ENCODE measurements at places on chromosomes 4 and X.
A peak's percentile ranks its signal among the peaks of the same experiment; 100 is the strongest.

DNA sequence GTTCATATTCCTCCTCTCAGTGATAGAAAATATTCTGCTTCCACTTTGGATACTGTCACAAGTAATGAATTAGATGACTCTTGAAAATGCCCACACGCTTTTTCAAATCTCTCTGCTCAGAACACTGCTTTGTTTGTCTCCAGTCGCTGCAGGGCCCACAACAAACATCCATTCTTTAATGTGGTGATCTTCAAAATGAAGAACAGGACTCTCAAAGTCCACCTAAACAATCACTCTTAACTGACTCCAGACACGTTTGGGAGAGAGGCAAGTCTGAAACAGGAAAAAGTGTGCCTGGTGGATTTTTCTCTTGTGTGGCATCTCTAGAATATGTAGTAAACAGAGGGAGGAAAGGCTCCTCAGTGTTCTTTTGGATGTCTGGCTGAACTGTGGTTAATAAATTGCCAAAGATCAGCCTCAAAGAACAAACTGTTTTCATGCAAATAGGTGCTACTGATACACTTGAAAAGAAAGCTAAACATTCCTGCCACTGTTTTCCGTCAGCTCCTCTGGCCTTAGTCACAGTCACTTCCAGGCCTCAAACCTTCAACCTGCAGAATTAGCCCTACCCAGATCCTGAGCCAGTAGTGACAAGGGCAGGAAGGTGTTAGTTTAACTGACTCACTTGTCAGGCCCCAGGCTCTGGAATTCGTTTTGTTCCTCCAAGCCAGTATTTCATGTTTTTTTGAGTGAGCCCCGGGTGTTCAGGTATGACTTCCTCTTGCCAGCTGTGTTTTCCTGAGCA lies 259.6 kb upstream of the GPC4 start:
- no peak for DNase-seq

- DNase-seq: peak; percentile 27
Measured at GRCh38 chrX:19334945-19335626, 8.6 kb upstream of the PDHA1 start.

- no peak for DNase-seq
Measured at GRCh38 chr4:19689511-19689910, 562.2 kb upstream of the SLIT2 start.

GRCh38 chrX:133538148-133538547 lies 122.9 kb upstream of the GPC4 start:
- DNase-seq: no peak

- DNase-seq: no peak
Measured at GRCh38 chr4:101018836-101019235, 328.5 kb downstream of the PPP3CA start.

- DNase-seq: no peak
Measured at GRCh38 chr4:185232370-185232769, 23.0 kb downstream of the SNX25 start.

- no peak for DNase-seq
Measured at GRCh38 chrX:34638116-34638515, 19.0 kb downstream of the TMEM47 start.

GRCh38 chr4:1216869-1217294 lies 32.0 kb downstream of the CTBP1 start:
- DNase-seq: peak; percentile 35

GRCh38 chrX:35800474-35800873 lies 2.3 kb downstream of the MAGEB16 start:
- peak; percentile 26 for DNase-seq

GRCh38 chr4:176291748-176292147 lies 22.7 kb upstream of the ASB5 start:
- no peak for DNase-seq

GRCh38 chr4:173703021-173703420 lies 173.0 kb upstream of the HAND2 start:
- no peak for DNase-seq

GRCh38 chr4:86934147-86934770 lies 552 bp upstream of the AFF1 start:
- DNase-seq: no peak

DNA sequence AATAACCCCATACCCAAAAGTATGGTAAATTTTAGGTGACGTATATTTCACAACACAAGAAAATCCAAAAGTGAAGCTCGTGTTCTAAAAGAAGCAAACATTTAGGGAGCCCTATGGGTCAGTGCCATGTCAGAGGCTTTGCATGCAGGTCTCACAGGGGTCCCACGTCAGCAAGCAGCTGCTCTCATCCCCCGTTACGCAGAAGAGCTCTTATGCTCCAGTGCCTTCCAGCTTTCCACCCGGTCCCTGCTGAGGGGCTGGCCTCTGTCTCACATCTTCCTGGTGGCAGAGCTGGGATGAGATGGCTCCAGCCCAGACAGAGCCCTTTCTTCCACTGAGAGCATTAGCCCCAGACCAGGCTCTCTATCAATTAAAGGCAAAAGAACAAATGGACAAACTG lies 82.0 kb downstream of the IRF2 start:
- DNase-seq: no peak

DNA sequence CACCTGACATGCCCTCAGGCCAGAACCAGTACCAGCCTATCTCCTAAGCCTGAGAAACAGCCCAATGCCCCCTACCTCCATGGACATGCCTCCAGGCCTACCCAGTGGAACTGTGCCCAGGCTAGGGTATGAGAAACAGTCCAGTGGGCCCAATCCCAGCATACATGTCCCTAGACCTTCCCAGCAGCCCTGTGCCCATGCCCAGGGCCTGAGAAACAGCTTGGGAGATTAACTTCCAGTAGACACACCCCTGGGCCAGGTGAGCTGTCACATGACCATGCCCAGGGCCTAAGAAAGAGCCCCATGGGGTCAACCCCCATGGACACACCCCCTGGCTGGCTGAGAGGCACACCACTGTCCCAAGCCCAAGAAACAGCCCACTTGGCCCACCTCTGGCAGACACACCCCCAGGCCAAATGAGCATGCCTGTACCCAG lies 78.8 kb downstream of the CBR4 start:
- DNase-seq: no peak

- no peak for DNase-seq
Measured at GRCh38 chrX:75625232-75625631, 102.4 kb upstream of the ZDHHC15 start.

GRCh38 chr4:87399148-87399547 lies 8.2 kb upstream of the HSD17B11 start:
- no peak for DNase-seq
